Uterus (tissue), 4 donors: ENCODE measurements at places on chromosomes 4 and X. TPM values are rescaled to one million over a fixed set of nuclear protein-coding genes. Genes with fewer than 3 reads are reported as not detected.

The NUDT11 gene
- total RNA-seq, result 21.1 TPM

The SRPX2 gene
- 20.8 TPM for total RNA-seq

The TMEM31 gene
- total RNA-seq, result not detected

The ZNF732 gene
- not detected for total RNA-seq

The ARHGAP36 gene
- not detected for total RNA-seq

The ADGRG4 gene
- total RNA-seq, result 2.0 TPM

The CLGN gene
- 3.2 TPM for total RNA-seq

The NPNT gene
- 49.3 TPM for total RNA-seq

- no peaks in the 10 kb centered on the region for H3K27me3 ChIP-seq
- no peaks in the 10 kb centered on the region for H3K4me1 ChIP-seq
- H3K4me3 ChIP-seq, result no peak overlapping the region
- no peak overlapping the region for H3K27ac ChIP-seq
- H3K36me3 ChIP-seq, result no peaks in the 10 kb centered on the region
- no peak for DNase-seq
Observed at GRCh38 chr4:189834616-189835015, 106.1 kb upstream of the FRG1 start.

DNA sequence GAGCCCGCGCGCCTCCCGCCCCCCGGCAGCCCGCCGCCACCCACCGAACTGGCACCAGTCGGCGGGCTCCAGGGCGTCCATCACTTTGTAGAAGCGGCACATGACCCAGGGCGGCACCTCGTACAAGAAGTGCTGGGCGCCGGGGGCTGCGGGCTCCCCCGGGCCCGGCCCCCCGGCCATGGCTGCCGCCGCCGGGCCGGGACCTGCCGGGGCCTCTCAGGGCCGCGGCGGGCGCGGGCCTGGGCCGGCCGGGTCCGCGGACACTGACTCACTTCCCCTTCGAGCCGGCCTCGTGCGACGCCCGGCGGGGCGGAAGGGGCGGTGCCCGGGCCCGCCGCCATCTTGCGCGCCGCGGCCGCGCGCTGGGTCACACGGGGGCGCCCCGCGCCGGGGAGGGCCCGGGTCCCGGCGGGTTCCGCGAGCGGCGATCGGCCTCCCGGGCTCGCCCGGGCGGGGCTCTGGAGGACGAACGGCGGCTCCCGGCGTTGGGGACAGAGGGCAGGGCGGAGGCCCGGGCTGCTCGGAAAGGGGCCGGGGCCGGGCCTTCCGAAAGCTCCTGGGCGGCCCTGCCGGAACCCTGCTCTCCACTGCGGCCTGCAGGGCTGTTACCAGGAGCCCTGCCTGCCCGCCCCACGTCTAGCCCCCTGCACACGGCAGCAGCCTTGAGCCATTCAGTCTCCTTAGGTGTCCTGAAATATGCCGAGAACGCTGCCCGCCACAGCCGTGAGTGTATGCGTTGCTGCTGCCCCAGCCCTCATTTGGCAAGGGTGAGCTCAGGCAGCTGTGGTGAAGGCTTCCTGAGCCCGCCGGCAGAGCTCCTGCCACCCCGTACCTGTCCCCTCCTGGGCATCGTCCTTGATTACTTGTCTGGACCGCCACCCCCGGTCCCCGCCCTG lies at the start of gene IRAK1:
IRAK1 (minus strand) TSS at position 270 of the 896 bp plus-strand sequence; CDS start at position 180, 90 bp downstream.
- H3K4me3 ChIP-seq, result peak within 1 kb of the TSS; percentile 36
- no peaks in the 10 kb centered on the region for H3K27me3 ChIP-seq
- H3K36me3 ChIP-seq, result no peaks in the 10 kb centered on the region
- H3K27ac ChIP-seq, result peak within 1 kb of the TSS; percentile 88

DNA sequence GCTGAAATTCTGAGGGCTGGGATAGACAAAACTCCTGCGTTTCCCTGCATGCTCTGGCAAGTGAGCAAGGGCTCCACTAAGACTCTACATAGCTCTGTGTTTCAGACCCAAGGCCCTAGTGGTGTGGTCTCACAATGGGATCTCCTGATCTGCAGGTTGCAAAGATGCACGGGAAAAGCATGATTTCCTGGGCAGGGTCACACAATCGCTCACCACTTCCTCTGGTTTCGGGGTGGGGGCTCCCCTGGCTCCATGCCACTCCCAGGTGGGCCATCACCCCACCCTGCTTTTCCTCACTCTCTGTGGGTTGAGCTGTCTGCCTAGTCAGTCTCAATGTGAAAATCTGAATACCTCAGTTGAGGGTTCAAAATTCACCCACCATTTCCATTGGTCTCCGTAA lies 111.5 kb downstream of the KLF8 start:
- no peak overlapping the region for H3K27ac ChIP-seq
- no peak overlapping the region for H3K4me3 ChIP-seq
- H3K36me3 ChIP-seq, result no peaks in the 10 kb centered on the region
- no peaks in the 10 kb centered on the region for H3K27me3 ChIP-seq
- DNase-seq, result no peak

DNA sequence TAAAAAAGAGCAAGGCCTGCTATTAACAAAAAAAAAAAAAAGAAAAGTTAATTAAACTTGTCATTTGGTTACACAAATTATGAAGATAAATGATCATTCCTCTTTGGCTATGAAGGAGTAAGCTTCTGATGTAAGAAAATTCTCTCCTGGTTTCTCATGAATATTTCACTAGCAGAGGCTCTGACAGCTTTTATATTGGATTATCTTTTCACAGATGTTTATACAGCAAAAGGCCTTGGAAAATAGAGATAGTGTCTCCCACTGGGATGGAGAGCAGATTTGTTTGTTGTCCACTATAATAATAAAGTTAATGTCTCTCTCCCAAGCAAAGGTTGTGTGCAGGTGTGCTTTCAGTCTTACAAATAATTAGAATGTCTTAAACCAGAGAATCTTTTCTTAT lies 40.7 kb upstream of the PDGFC start:
- H3K27ac ChIP-seq, result no peak overlapping the region
- no peaks in the 10 kb centered on the region for H3K27me3 ChIP-seq
- no peaks in the 10 kb centered on the region for H3K36me3 ChIP-seq
- no peak for DNase-seq

DNA sequence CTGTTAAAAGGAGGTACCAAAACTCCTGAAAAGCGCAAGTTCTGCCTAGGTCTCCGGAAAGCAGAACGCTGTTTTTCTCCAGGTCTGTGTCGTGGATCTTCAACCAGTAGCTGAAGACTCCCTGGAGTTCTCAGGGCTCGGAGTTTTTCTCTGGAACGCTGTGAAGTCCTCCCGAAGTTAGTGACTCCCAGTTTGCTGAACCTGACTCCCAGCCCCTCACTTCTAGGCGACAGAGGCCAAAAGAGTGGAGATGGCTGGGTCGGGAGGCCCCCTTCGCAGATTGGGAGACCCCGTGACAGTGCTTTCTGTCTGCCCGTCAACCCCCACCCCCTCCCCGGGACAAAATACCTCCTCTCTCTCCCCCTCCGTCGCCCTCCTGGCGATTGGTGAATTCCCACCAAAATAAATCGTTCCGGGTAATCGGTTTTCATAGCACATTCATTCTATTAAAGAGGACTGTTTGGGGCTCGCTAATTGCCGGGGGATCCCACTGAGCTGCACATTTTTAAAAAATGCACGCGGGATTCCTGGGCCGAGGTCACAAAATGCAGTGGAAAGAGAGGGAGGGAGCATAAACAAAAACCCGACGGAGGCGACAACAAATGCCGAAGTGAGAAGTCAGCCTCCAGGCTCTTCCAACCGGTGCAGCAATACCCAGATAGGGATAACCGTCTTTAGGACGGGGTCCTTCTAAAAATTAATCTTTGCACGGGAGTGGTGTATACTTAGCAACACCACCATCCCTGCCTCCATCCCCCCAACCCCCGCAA lies 4.0 kb upstream of the MSX1 start:
- H3K36me3 ChIP-seq, result no peaks in the 10 kb centered on the region
- peaks cover 3% of the 10 kb centered on the region for H3K4me1 ChIP-seq
- no peak for DNase-seq
- no peak overlapping the region for H3K4me3 ChIP-seq
- peak overlapping the region; percentile 33 for H3K27ac ChIP-seq

- H3K36me3 ChIP-seq, result no peaks in the 10 kb centered on the region
- no peak overlapping the region for H3K4me3 ChIP-seq
- no peak for DNase-seq
- no peaks in the 10 kb centered on the region for H3K4me1 ChIP-seq
- no peak overlapping the region for H3K27ac ChIP-seq
Observed at GRCh38 chrX:107167163-107167921, 38.9 kb downstream of the NUP62CL start.

GRCh38 chr4:182190306-182190705 lies 52.9 kb upstream of the TENM3 start:
- no peak for DNase-seq
- no peaks in the 10 kb centered on the region for H3K36me3 ChIP-seq
- no peaks in the 10 kb centered on the region for H3K4me1 ChIP-seq

DNA sequence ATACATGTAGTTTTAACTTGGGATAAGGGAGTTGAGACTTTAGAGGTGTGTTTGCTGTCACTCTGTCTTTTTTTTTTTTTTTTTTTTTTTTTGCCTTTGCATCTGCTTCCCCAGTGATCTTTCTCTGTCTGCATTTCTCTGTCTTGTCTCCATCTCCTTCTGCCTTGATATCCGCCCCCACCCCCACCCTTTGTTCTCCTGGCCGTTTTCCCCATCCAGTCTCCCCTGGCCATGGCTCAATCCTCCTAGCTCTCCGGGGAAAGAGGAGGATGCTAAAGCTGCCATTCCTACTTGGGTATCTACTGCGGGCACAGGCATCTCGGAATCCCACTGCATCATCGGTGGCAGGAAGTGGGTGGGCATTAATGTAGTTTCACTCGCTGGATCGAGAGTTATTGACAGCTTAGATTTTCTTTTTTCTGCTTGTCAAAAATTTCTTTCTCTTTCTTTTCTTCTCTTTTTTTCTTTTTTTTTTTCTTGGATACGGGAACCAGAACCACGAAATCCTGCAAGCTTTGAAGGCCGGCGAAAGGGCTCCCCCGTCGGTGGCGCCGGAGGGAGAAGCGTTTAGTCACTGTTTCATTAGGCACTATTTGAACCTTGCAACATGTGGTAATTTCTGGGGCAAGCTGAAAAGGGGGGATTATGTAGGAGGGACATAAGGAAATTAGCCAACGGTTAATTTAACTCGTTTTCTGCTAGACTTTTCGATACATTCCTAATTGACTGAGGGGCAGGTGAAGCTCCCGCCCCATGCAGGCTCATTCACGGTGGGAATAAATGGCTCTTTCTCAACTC lies 8.2 kb downstream of the GSX2 start:
- H3K4me1 ChIP-seq, result no peaks in the 10 kb centered on the region
- no peak for DNase-seq
- H3K27me3 ChIP-seq, result peaks cover 14% of the 10 kb centered on the region
- no peaks in the 10 kb centered on the region for H3K36me3 ChIP-seq

GRCh38 chr4:93201471-93202096 lies 627.0 kb upstream of the ATOH1 start:
- no peaks in the 10 kb centered on the region for H3K27me3 ChIP-seq
- H3K36me3 ChIP-seq, result no peaks in the 10 kb centered on the region
- H3K4me1 ChIP-seq, result no peaks in the 10 kb centered on the region
- no peak for DNase-seq
- no peak overlapping the region for H3K27ac ChIP-seq
- H3K4me3 ChIP-seq, result no peak overlapping the region

GRCh38 chr4:41136456-41136855 lies 77.9 kb downstream of the APBB2 start:
- H3K36me3 ChIP-seq, result no peaks in the 10 kb centered on the region
- H3K27me3 ChIP-seq, result no peaks in the 10 kb centered on the region
- H3K4me3 ChIP-seq, result no peak overlapping the region
- DNase-seq, result no peak
- H3K4me1 ChIP-seq, result peaks cover 3% of the 10 kb centered on the region

DNA sequence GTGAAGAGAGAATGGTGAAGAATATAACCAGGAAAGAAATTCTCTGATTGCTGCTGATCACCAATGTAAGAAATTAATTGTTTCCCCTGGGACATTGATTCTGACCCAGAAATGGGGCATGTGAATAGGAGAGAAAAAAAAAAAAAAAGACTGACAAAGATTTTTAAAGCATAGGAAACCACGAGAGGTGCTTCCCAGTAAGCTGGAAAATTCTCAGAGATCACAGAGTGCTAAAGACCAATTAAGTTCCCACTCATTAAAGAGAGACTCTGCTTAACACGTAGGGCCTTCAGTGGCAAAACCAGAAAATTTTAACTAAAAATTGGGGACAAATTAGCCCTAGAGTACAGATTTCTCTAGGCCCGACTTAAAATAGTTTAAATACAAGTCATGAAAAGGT lies 604.4 kb downstream of the ARAP2 start:
- no peaks in the 10 kb centered on the region for H3K36me3 ChIP-seq
- no peak overlapping the region for H3K27ac ChIP-seq
- H3K4me1 ChIP-seq, result no peaks in the 10 kb centered on the region
- H3K27me3 ChIP-seq, result no peaks in the 10 kb centered on the region
- no peak for DNase-seq
- no peak overlapping the region for H3K4me3 ChIP-seq

GRCh38 chr4:17511509-17511949 lies 361 bp downstream of the QDPR start:
- peaks cover 8% of the 10 kb centered on the region for H3K4me1 ChIP-seq
- H3K4me3 ChIP-seq, result peak overlapping the region; percentile 65
- no peaks in the 10 kb centered on the region for H3K36me3 ChIP-seq
- peak; percentile 57 for DNase-seq
- H3K27me3 ChIP-seq, result no peaks in the 10 kb centered on the region

DNA sequence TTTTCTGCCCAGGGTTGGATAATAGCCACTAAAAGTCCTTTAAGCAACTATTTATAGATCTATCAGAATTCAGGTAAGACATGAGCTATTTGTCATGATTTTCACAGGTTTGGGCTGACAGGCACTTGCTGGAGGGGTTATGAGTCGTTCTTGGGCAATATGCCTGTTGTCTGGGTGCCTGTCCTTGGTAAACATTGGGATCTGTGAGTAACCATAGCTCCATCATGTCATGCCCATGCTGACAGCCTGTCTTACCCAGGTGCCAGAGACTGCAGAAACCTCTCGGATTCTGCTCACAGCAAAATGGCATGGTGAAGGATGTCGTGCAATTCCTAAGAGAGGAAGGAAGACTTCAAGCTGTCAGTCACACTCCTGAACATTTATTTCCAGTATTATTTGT lies 116.0 kb upstream of the PUDP start:
- no peaks in the 10 kb centered on the region for H3K36me3 ChIP-seq
- H3K27ac ChIP-seq, result no peak overlapping the region
- H3K4me3 ChIP-seq, result no peak overlapping the region
- no peaks in the 10 kb centered on the region for H3K4me1 ChIP-seq
- no peaks in the 10 kb centered on the region for H3K27me3 ChIP-seq

GRCh38 chrX:109818976-109819375 lies 85.9 kb upstream of the ACSL4 start:
- H3K27me3 ChIP-seq, result no peaks in the 10 kb centered on the region
- no peaks in the 10 kb centered on the region for H3K36me3 ChIP-seq
- H3K4me1 ChIP-seq, result no peaks in the 10 kb centered on the region
- no peak for DNase-seq
- no peak overlapping the region for H3K27ac ChIP-seq

GRCh38 chr4:56823933-56824600 lies 2.6 kb upstream of the SPINK2 start:
- H3K4me3 ChIP-seq, result no peak overlapping the region
- no peaks in the 10 kb centered on the region for H3K36me3 ChIP-seq
- no peak for DNase-seq
- H3K27me3 ChIP-seq, result no peaks in the 10 kb centered on the region
- H3K27ac ChIP-seq, result no peak overlapping the region

DNA sequence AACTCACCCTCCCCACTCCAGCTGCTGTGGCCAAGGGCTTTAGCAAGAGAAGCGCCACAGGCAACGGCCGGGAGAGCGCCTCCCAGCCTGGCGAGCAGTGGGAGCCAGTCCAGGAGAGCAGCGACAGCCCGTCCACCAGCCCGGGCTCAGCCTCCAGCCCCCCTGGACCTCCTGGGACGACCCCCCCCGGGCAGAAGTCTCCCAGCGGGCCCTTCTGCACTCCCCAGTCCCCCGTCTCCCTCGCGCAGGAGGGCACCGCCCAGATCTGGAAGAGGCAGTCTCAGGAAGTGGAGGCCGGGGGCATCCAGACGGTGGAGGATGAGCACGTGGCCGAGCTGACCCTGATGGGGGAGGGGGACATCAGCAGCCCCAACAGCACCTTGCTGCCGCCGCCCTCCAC lies 11.2 kb upstream of the HGFAC start:
- no peak overlapping the region for H3K4me3 ChIP-seq
- no peaks in the 10 kb centered on the region for H3K36me3 ChIP-seq
- no peak overlapping the region for H3K27ac ChIP-seq
- no peak for DNase-seq
